ENCODE measurements at places on chromosomes 2 and 18. TPM values are rescaled to one million over a fixed set of nuclear protein-coding genes. Genes with fewer than 3 reads are reported as not detected.
A peak's percentile ranks its signal among the peaks of the same experiment; 100 is the strongest.

The CCDC74B gene
- total RNA-seq, result 3.5 TPM

DNA sequence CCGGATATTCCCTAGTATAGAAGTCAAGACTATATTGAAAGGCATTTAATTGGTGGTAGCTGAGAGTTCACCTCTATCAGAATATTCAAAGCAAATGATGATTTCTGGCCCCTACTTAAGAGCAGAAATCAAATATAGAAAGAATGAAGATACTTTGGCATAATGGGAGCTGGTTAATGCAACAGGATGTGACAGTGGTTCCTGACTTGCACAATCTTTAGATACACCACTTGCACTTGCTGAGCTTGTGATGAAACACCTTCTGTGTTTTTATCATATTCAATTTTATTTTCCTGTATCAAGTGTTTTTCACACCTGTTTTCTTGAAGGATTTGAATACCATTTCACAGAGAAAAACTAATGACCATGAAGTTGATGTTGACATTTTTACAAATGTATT, 124.1 kb upstream of the CDH19 start:
- DNase-seq, result no peak

The HOXD9 gene
- total RNA-seq, result 0.29 TPM

The MYCN gene
- total RNA-seq, result not detected

GRCh38 chr2:193806088-193806774, 1611.5 kb upstream of the TMEFF2 start:
- peak; percentile 13 for DNase-seq

- no peak for DNase-seq
Measured at GRCh38 chr2:27687232-27687631, 23.5 kb downstream of the SLC4A1AP start.

DNA sequence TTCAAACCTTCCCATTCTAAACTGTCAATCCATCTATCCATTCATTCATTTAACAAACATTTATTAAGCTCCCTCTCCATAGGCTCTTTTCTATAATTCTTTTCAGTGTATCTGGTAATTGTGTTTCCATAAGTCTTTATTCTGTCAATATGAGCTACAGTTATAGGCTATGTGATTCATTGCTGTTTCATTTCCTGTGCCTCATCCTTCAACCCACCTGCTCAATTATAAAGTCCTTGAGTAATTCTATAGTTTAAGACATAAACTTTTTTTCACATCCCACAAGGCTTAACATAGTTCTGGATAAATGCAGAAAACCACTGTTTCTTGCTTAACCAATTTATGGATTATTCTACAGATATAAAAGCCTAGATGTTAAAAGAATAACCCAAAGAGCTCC, 84.2 kb upstream of the PIK3C3 start:
- DNase-seq, result no peak

The COPS9 gene
- total RNA-seq, result 61.9 TPM

The PRKAG3 gene
- total RNA-seq, result 49.9 TPM

DNA sequence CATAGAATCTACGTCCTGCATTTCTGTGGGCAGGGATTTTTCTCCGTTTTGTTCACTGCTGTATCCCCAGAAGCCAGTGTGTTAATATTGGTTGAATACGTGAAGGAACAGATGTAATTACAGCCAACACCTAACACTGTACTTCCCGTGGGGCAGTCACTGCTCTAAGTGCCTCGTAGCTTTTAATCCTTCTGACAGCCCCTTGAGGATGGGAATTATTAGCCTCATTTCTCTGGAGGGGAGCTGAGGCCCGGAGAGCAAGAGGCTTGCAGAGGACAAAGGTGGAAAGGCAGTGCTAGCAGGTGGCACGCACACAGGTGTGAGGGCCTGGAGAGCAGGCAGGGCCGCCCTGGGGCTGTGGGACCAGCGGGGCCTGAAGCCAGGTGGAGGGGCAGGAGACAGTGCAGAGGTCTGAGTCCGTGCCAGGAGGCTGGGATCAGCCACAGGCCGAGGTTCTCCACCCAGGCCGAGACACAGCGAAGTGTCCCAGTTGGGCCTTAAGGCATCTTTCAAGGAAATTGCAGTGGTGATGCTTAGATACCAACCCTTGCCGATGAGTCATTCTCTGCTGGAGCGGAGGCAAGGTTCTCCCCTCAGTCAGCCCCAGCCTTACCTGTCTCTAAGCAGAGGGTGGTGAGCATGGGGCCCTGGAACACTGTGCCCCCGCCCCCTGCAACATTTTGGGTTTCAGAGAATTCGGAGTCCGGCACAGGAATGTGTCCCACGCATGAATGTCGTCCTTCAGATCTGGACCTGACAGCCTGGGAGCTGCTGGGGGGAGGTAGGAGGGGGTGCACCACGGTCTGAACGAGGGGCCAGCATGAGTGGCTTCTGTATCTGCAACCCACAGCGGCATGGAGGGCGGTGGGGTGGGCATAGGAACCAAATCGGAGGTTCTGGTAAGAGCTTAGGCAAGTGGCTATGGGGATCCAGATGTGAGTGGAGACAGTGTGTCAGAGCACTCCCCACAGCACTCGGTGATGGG, 122.6 kb downstream of the GBX2 start:
- DNase-seq, result no peak

DNA sequence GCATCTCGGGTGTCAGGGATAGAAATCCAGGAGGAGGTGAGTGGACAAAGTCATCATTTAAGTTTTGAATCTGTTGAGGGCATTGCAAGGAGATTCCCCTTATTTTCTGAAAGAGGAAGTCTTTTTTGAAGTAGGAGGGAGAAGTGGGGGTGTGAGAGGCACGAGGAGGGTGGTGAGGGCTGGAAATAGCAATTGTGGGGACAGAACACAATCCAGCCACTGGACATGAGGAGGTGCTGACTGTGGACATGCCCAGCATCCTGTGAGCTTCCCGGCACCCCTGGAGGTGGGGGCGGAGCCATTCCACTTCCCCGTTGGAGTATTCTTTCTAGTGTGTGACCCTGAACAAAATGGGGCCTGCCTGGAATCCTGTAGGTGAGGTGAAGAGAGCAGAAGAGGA, 310.7 kb upstream of the EPAS1 start:
- no peak for DNase-seq

- DNase-seq, result no peak
Measured at GRCh38 chr2:113879457-113879856, 10.4 kb upstream of the ACTR3 start.

Data from myocyte (in vitro differentiated cells).